Activated CD8-positive, alpha-beta memory T cell treated with anti-CD3 and anti-CD28 coated beads, Interleukin-2, amount 10 ng/mL, durations not matched to agents 7 days and 5 days (primary cell): ENCODE measurements at places on chromosomes 5 and 9.

GRCh38 chr9:34558364-34558763 lies 31.2 kb downstream of the CNTFR start:
- DNase-seq: no peak
- no peaks in the 10 kb centered on the region for H3K36me3 ChIP-seq
- no peaks in the 10 kb centered on the region for H3K4me1 ChIP-seq
- peaks cover 14% of the 10 kb centered on the region for H3K27me3 ChIP-seq

DNA sequence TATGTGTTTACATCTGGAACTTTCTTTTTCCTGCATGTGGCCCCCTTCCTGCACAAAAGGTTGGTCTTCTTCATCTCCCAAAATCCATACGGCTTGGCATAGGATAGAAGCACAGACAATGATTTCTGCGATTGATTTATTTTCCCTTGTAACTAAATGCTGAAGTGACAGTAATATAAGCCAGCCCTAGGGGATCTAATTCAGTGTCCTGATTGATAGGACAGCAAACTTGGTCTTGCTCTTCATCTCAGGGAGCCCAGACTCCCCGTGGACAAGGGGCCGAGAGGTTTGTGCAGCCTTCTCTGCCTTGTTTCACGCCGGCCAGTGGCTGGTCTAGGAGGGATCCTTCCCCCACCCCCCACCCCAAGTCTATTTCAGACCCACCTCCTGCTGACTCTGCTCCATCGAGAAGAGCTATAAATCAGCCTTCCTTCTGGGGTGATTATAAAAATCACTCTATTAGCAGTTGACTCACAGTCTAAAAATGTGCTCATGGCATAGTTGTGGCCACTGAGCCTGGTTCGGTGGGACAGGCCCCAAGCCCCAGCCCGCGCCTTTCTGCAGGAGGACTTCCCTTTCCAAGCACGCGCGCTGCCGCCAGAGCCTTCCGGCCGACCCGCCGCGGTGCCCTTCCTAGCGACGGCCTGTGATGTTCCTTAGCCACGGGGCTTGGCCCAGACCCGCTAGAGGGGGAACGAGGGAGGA lies 89.8 kb upstream of the COL5A1 start:
- no peak overlapping the region for H3K4me3 ChIP-seq
- no peak overlapping the region for H3K27ac ChIP-seq
- H3K27me3 ChIP-seq: peaks cover 8% of the 10 kb centered on the region
- no peaks in the 10 kb centered on the region for H3K36me3 ChIP-seq
- H3K4me1 ChIP-seq: no peaks in the 10 kb centered on the region
- DNase-seq: no peak

DNA sequence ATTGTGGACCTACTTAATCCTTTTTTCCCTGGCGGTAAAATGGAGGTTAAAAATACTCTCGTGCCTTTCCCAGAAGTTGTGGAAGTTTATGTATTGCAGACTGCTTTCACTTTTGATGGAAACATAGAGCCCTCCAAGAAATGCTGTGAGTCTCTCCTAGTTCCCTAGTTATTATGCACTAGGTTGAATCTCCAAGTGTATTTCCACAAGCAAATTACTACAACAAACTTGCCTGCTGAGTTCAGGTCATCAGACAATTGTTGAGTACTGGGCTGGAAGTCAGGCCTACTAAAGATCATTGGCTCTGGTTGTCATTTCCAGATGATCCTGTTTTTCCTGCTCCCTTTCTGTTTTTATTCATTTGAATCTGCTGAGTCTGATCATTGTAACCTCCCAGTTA lies 104.1 kb downstream of the CD180 start:
- no peak for DNase-seq
- H3K4me1 ChIP-seq: no peaks in the 10 kb centered on the region
- H3K36me3 ChIP-seq: peaks cover 5% of the 10 kb centered on the region
- H3K27me3 ChIP-seq: no peaks in the 10 kb centered on the region
- no peak overlapping the region for H3K27ac ChIP-seq

GRCh38 chr5:142798099-142798770 lies 28.1 kb downstream of the ARHGAP26 start:
- DNase-seq: peak; percentile 71
- no peaks in the 10 kb centered on the region for H3K27me3 ChIP-seq
- peaks cover 79% of the 10 kb centered on the region for H3K4me1 ChIP-seq
- H3K36me3 ChIP-seq: peaks cover 5% of the 10 kb centered on the region

DNA sequence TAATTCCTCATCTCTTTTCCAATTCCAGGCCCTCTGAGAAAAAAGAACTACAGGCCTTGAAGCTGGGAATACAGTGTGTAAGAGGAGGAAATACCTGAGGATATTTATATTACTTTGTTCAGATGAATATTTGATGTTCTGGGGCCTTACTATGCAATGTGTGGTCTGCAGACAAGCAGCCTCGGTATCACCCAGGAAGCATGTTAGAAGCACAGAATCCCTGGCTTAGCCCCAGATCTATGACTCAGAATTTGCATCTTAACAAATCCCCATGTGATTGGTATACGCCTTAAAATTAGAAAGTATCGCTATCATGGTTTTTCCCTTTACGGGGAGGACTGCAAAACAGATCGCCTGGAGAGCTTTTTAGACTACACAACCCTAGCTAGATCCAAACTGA lies 121.0 kb downstream of the JAKMIP2 start:
- no peak for DNase-seq
- H3K27me3 ChIP-seq: no peaks in the 10 kb centered on the region
- H3K4me3 ChIP-seq: no peak overlapping the region
- H3K4me1 ChIP-seq: peaks cover 4% of the 10 kb centered on the region
- H3K36me3 ChIP-seq: peaks cover 8% of the 10 kb centered on the region
- no peak overlapping the region for H3K27ac ChIP-seq

- no peaks in the 10 kb centered on the region for H3K36me3 ChIP-seq
- no peaks in the 10 kb centered on the region for H3K4me1 ChIP-seq
- H3K27me3 ChIP-seq: peaks cover 5% of the 10 kb centered on the region
- no peak overlapping the region for H3K4me3 ChIP-seq
Measured at GRCh38 chr9:38120961-38121360, 51.9 kb upstream of the SHB start.

DNA sequence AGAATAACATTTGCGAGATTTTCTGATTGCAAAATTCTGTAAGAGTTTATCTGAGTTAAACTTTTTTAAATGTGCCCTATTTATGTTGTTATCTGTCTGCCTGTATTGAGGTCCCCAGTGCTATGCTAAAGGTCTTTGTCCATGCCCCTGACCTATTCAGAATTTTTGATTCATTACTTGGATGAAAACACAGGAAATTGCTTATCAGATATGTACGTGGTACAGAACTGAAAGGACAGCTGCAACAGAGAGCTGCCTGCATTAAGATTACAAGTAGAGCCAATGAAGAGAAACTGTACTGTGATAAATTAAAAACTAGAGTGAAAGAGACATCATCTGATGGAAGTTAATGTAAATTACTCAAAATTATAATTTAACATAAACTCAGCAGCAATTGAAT lies 408.8 kb downstream of the ADGRV1 start:
- no peak overlapping the region for H3K27ac ChIP-seq
- peaks cover 11% of the 10 kb centered on the region for H3K27me3 ChIP-seq
- DNase-seq: no peak
- no peak overlapping the region for H3K4me3 ChIP-seq

DNA sequence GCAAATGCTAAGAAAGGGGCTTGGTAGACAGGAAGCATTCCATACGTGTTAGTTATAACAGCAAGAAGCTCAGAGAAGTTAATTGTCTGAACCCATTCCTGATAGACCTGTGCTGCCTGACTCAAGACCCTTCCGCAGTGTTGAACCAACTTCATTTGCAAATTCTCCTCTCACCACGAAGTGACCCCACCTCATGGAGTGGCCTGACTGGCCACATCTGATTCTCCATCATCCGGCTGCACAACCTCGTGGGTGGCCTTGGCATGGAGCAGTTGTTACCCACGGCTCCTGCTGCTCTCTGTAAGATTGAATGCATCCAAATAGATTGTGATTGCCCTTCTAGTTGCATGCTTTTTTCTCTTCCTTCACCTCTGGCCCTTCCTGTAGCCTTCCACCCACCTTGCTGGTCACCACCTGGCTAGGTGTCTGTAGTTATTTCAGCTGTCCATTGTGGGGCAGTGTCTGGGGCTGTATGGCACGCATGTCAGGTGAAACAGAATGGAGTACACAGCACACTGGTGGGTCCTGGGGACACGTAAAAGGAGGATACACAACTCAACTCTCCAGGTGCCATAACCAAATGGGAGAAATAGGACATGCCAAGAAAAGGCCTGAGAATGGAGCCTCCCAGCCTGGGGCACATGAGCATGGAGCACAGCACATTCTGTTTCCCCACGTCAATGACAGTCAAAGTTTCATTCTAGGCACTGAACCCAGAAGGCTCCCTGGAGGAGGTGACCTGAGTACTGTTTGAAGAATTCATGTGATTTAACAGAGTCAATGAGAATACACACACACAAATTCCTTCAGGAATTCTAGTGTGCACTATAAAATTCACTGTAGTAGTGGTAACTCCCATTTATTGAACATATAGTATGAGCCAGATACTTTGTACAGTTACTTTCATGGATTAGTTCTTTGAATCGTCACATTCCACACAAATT lies 70.5 kb upstream of the PTCH1 start:
- no peak for DNase-seq
- no peak overlapping the region for H3K4me3 ChIP-seq
- no peak overlapping the region for H3K27ac ChIP-seq
- H3K36me3 ChIP-seq: no peaks in the 10 kb centered on the region
- H3K27me3 ChIP-seq: peaks cover 14% of the 10 kb centered on the region

DNA sequence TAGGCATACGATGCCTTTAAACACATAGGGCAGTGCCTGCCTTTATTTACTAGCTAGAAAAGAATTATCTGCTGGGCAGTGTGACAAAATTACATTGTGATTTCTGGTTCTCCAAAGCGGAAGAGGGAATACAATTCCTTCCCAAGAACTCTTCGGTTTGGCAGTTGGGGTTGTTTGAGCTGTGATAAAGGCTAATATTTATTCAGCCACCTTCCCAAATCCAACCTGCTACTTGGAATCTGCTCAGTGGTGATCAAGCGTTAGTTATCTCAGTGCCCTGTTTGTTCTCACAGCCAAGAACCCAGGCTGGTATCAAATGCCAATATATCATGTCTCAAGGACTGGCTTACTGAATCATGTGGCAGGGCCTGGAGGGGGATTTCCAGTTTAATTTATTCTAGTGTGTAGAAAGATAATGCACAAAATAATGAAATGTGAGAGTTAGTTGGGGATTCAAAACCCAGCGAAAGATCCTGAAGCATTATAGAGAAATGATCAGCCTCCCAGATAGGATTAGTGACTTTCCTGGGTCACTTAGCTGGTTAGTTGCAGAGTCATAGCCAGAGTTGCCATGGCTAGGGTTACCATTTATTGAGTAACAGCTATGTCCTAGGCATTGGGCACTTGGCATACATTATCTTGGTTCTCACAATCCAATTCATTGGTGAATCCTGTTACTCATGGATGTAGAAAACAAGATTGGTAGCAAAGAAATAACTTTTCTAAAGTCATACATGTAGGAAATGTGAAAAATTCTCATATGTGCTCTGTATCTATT lies 457.0 kb upstream of the KLF4 start:
- H3K4me1 ChIP-seq: no peaks in the 10 kb centered on the region
- no peaks in the 10 kb centered on the region for H3K27me3 ChIP-seq
- DNase-seq: no peak
- H3K36me3 ChIP-seq: no peaks in the 10 kb centered on the region
- H3K27ac ChIP-seq: no peak overlapping the region

DNA sequence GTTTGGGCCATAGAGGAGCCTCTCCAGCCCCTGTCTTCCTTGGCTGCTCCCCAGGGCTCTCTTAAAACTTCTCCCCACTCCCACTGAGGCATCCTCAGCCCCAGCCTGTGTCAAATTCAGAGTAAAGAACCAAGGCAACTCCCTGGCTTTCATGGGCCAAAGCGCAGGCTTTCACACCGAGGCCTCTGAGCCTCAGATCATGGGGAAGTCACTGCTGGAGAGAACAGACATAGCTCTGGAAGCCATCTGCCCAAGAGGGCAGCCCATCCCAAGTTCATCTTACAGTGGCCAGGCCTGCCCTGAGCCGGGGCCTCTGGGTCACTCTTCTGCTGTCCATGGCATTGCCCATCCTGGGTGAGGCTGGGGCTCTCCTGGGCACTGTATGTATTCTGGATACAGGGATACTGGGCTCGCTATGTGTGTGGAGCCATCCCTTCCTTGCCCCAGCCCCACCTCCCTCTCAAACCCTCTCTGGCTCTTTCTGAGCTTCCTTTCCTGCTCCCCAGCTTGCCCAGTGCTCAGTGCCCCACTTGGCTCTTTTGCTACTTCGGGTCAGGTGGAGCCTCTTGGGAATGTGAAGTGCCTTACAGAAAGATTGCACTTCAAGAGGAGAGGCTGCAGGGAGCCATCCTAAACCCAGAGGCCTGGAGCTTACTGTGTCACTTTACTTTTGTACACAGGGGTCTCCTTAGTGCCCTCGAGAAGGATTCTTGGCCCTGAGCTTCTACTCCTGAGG lies 33.0 kb downstream of the TGFBI start:
- H3K4me1 ChIP-seq: no peaks in the 10 kb centered on the region
- H3K4me3 ChIP-seq: no peak overlapping the region
- H3K27me3 ChIP-seq: no peaks in the 10 kb centered on the region
- no peak for DNase-seq

DNA sequence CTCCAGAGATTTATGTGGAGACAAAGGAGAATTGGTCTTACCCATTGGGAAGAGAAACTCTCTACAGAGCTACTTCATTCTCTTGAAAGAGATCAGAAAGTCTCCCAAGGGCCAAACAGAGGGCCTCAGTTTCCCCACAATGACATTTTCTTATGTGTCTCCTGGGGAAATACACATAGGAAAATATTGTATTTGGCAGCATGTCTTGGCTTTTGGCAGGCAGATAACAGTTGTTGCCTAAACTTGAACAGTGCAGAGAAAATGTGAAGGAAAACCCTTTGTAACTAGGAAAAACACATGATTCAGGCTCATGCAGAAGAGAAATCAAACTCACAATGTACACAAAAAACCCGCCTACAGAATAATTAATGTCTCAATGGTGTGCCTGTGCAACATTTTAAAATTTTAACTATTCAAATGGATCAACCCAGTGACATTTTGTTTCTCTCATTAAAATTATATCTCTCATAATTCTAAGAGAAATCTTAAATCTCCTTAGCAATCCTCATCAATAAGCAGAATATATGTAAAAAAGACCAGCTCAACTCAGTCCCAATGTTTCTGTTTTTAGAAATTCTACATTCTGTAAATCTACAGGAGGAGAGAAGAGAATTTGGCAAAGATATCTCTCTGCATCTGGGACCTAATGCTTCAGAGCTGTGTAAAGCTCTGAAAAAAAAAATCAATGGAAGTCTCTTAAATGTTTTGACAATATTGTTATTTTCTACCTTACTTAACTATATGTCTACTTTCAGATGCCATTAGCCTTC lies 205.1 kb downstream of the ADAMTSL1 start:
- DNase-seq: no peak
- H3K27ac ChIP-seq: no peak overlapping the region
- H3K27me3 ChIP-seq: no peaks in the 10 kb centered on the region
- no peak overlapping the region for H3K4me3 ChIP-seq

- H3K4me1 ChIP-seq: no peaks in the 10 kb centered on the region
- no peak for DNase-seq
- H3K27ac ChIP-seq: no peak overlapping the region
- no peaks in the 10 kb centered on the region for H3K36me3 ChIP-seq
- H3K27me3 ChIP-seq: peaks cover 16% of the 10 kb centered on the region
Measured at GRCh38 chr9:69916950-69917349, 96.3 kb downstream of the CFAP95 start.

- H3K27ac ChIP-seq: no peak overlapping the region
- H3K36me3 ChIP-seq: peaks cover 13% of the 10 kb centered on the region
- no peak for DNase-seq
- H3K27me3 ChIP-seq: no peaks in the 10 kb centered on the region
- H3K4me3 ChIP-seq: no peak overlapping the region
- peaks cover 6% of the 10 kb centered on the region for H3K4me1 ChIP-seq
Measured at GRCh38 chr5:143126174-143127019, 277.1 kb downstream of the NR3C1 start.

- no peaks in the 10 kb centered on the region for H3K36me3 ChIP-seq
- H3K4me3 ChIP-seq: no peak overlapping the region
- no peaks in the 10 kb centered on the region for H3K27me3 ChIP-seq
- H3K4me1 ChIP-seq: no peaks in the 10 kb centered on the region
- DNase-seq: no peak
Measured at GRCh38 chr5:2430606-2431005, 320.9 kb downstream of the IRX2 start.
